NCI-H345 (cell line): ENCODE measurements at places on chromosomes 12 and 14.
A peak's percentile ranks its signal among the peaks of the same experiment; 100 is the strongest.

DNA sequence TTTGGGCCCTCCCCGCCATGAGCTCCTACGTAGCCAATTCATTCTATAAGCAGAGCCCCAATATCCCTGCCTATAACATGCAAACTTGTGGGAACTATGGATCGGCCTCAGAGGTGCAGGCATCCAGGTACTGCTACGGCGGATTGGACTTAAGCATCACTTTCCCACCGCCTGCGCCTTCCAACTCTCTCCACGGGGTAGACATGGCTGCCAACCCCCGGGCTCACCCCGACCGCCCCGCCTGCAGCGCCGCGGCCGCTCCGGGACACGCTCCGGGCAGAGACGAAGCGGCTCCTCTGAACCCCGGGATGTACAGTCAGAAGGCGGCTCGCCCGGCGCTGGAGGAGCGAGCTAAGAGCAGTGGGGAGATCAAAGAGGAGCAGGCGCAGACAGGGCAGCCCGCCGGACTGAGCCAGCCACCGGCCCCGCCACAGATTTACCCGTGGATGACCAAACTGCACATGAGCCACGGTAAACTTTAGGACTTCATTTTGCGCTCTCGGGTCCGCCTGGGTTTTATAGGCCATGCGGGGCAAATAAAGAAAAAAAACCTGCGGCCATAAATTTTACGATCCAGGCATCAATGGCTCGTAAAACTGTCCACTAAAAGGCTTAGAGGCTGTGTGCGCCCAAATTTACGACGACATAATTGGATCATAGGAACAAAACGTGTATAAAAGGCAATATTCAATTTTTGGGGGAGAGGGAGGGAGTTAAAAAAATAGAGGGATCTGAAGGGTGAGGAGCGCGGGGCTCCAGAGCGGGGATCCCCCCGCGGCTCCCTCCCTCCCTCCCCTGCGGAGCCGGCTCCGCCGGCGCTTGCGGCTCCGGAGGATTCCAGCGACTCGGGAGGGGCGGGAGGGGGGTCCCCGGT is 493 bp downstream of the HOXC5 start:
- DNase-seq: peak; percentile 43

DNA sequence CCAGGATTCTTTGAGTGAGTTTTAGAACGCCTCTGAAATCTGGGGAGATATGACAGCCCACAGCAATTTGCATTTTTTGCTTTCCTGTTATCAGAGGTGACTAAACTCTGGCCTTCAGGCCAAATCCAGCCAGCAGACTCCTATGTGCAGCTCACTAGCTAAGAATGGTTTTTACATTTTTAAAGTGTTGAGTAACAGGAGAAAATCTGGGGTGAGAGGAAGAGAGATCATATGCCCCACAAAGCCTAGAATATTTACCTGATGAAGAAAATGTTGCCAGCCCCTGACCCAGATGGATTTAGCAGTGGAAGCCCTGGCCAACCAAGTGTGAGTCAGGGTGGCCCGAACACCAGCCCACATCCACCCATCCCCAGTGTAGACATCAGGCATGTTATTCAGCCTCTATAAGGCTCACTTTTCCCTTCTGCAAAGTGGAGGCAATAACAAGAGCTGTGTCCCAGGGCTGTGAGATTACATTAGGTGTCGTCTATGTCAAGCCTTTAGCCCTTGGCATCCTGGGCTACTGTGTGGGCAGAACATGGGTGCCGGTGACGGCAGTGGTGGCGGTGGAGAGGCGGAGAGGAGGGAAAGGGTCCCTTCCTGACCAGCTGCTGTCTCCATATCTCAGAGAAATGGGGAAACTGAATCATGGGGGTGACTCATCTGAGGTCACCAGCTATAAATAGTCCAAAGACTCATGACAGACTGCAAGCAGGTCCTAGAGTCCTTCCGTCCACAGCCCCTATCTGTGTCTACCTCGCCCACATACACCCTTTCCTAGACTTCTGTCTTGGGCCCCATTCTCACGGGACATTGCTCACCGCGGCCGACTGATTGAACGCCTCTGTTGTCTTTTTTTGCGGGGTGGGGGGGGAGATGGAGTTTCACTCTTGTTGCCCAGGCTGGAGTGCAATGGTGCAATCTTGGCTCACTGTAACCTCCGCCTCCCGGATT is 32.6 kb upstream of the CD9 start:
- DNase-seq: no peak

GRCh38 chr12:114858388-114859146 is 174.6 kb upstream of the TBX3 start:
- no peak for DNase-seq

GRCh38 chr12:89782807-89783206 is 74.2 kb upstream of the ATP2B1 start:
- no peak for DNase-seq

DNA sequence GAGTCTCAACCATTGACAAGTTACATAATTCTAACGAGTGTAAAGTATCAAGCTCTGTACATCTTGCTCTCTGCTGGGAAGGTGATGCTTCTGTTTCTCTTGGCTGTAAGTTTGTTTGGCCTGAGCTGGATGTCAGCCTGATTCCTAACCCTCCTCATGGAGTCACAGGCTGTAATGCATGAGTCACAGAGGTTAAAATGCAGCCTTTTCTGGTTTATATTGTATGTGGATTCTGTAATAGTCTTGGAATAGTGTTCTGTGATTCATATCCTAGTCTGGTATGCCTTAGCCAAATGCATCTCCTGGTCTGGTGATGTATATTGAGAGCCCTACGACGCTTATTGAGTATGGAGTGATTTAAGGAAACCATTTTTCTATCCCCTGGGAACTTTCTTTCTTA is 104.5 kb upstream of the FRMD6 start:
- DNase-seq: no peak

DNA sequence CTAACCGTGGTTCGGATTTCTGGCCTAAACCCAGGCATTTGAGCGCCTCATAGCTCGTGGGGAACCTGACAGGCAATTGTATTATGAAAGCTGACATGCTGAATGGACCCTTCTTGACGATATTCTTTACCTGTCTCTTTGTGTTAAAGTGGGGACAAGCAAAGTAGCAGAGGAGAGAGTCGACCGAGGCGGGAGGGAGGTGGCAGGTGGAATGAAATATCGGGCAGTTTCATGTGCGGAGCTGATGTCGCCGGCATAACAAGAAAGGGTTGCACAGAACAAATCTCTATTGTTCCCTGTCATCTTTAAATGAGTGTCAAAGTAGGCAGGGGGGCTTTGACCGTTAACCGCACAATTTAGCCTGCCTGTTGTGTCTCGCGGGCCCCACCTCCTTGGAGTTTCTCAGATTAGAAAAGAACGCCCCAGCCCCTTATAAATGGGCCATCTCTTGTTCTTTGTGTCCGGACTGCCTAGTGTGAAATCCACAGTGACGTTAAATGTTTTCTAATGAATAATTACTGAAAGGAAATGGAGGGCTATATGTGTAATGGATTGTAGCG is 11.5 kb downstream of the MYO1H start:
- no peak for DNase-seq

DNA sequence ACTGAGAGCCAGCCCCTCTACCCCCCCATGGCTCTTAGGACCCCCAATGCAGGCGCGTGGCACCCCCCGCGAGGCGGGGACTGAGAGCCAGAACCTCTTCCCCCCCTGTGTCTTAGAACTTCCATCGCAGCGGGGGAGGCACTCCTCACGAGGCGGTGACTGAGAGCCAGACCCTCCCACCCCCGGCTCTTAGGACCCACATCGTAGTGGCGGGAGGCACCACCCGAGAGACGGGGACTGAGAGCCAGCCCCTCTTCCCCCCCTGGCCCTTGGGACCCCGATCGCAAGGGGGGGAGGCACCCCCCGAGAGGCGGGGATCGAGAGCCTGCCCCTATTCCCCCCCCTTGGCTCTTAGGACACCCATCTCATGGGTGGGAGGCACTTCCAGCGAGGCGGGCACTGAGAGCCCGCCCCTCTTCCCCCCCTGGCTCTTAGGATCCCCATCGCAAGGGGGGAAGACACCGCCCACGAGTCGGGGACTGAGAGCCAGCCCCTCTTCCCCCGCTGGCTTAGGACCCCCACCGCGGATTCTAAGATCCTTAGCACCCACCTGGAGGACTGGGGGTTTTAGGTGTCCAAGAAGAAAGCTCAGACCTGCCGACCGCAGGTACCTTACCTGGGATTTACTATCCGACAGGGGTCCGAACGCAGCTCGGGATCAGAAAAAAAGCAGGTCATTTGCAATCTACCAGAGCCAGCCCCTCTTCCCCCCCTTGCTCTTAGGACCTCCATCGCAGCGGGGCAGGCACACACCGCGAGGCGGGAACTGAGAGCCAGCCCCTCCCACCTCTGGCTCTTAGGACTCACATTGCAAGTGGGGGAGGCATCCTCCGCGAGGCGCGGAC is 44.9 kb downstream of the DDX11 start:
- DNase-seq: peak; percentile 66

DNA sequence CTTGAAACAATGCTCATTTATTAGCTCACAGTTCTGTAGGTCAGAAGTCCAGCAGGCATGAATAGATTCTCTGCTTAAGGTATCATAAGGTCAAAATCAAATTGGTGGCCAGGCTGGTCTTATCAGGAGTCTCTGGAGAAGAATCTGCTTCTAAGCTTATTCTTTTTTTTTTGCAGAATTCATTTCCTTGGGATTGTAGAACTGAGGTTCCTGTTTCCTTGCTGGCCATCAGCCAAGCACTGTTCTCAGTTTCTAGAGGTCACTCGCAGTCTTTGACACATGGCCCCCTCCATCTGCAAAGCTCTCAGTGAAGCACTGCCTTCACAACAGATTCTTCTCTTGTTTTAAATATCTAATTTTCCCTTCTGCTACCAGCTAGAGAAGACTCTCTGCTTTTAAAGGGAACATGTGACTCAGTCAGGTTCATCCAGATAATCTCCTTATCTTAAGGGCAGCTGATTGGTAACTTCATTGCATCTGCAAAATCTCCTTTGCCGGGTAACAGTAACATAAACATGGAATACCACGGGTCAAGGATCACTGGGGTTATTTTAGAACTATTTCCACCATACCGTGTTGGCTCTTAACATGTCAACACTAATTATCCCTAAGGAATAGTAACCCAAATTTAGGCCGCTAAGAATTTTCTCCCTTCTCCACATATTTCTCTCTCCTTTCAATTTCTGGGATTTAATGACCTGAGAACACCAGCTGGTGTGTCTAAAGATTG is 25.3 kb downstream of the RHOJ start:
- DNase-seq: no peak

GRCh38 chr12:109469517-109469916 is 7.6 kb downstream of the KCTD10 start:
- DNase-seq: no peak

GRCh38 chr12:78864870-78865463 is 393 bp downstream of the SYT1 start:
- DNase-seq: peak; percentile 54

GRCh38 chr14:99159341-99160340 is 112.4 kb downstream of the BCL11B start:
- DNase-seq: no peak

GRCh38 chr14:105300542-105301102 is at the start of gene BRF1:
TSS of gene BRF1 (minus strand) at chr14:105301001. CDS start at chr14:105300629, 372 bp downstream.
- peak; percentile 97 for DNase-seq

- no peak for DNase-seq
These were observed 82.5 kb downstream of the ST8SIA1 start for GRCh38 chr12:22252057-22252456.

DNA sequence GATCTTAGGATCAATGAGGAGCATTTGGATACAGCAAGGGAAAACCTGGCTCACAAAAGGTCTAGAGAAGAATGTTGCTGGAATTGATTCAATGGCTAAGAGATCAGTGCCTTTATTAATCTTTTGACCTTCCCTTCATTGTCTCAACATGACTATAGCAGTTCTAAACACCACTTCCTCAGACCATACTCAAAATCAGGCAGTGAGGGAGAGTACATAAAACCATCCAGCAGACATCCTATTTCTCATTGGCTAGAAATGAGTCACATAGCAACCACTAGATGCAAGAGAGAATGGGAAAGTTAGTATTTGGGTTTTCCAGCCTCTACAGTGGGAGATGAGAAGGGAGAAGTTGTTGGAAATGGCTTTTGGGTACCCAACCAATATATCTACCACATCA is 151.4 kb upstream of the NUDT4 start:
- DNase-seq: no peak

- no peak for DNase-seq
These were observed 53.7 kb upstream of the DDX11 start for GRCh38 chr12:31019976-31020375.

DNA sequence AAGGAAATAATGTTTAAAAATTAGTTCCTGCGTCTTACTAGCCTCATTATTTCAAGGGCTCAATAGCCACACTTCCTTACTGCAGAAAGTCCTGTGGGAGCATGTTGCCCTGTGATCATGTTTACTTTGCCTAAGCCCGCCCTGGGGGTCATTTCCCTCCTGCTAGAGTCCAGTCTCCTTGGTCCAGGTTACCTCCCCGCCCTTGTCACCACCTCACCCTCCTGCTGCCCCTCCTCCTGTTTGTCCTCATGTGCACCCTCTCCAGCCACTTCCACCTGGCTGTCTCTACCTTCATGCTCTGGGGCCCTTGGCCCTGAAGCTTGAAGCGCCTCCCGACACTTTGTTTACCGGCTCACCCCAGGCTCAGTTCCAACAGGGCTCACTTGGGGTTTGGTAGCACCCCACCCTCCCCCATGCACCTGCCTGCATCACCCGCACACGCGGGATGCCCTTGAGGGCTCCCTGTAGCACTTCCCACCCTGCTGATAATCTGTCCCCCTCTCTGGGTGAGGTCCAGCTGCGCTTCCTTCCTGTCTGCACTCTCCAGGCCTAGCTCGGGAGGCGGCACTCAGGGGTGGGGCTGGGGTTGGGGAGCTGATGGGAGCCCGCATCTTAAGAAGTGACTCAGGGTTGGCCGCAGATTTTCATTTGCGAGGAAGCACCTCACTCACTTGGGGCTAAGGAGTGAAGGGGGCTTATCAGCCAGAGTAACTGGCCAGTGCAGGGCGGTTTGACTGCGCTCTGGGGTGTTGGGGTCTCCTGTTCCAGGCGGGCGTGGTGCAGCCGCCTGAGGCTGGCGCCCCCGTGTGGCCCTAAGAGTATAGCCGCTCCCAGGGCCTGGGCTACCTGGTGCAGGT is 40.1 kb downstream of the SMIM41 start:
- DNase-seq: peak; percentile 41

DNA sequence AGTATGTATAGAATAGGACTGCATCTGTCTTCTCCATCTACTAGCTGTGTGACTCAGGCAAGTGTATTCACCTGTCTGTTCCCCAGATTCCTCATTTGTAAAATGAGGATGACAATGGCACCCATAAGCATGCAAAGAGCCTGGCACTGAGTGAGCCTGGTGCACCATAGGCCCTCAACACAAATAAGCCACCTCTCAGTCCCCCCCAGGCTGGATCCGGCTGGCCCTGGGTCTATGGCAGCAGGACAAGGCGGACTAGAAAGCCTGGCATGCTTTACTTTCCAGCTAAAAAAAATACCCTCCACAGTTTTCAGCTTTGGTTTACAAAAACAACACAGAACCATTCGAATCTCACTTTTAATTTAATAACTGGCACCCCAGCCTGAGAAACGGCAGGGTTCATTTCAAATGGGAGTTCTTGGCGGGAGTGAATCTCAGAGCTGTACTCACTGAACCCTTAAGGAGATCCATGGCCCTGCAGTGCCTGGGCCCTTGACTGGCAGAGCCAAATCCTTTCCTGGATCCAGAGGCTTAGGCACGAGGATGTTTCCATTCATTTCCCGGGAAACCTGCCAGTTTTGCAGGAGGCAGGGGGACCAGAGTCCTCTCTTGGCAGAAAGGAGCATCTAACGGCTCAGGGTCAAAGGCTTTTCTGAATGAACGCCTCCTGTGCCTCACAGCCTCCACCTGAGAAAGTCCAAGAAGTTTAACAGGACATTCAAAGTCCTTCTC is 17.7 kb downstream of the SYNE3 start:
- DNase-seq: no peak
